Right renal pelvis (tissue), 4 donors: ENCODE measurements at places on chromosomes 7 and 10. TPM values are rescaled to one million over a fixed set of nuclear protein-coding genes. Genes with fewer than 3 reads are reported as not detected.

GRCh38 chr7:151744656-151745638, 132.0 kb downstream of the PRKAG2 start:
- DNase-seq: no peak

DNA sequence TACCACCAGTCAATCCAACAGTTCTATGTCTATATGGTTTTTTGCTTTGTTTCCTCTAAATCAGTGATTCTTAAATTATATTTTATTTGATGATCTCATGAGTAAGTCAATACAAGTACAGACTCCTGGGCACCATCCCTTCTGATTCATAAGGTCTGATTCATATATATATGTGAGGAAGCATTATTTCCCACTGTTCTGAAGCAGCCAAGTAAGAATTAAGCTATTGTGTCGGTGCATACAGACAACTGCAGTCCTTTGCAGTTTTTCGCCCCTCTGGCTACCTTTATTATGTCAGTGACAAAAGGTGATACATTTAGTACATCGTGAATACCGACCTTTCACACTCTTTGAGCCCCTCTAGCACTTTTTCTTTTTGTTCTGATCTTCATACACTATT, 1079.6 kb upstream of the C7orf33 start:
- no peak for DNase-seq

DNA sequence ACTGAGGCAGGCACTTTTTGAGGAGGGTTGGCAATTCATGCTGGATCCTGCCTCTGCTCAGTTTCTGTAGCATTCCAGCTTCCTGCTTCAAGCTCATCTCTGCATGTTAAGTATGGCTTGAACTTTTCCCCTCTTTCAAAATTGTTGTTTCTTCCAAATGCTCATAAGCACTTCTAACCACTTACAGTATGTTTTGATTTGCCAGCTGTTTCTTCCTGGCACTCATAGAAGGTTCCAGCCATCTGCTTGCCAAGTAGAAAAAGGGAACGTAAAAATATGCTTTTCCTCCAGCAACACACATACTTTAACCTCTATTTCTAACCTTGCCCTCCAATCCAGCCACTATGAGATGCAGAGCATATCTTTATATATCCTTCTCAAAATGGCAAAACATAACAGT, 692.6 kb upstream of the COBL start:
- no peak for DNase-seq

DNA sequence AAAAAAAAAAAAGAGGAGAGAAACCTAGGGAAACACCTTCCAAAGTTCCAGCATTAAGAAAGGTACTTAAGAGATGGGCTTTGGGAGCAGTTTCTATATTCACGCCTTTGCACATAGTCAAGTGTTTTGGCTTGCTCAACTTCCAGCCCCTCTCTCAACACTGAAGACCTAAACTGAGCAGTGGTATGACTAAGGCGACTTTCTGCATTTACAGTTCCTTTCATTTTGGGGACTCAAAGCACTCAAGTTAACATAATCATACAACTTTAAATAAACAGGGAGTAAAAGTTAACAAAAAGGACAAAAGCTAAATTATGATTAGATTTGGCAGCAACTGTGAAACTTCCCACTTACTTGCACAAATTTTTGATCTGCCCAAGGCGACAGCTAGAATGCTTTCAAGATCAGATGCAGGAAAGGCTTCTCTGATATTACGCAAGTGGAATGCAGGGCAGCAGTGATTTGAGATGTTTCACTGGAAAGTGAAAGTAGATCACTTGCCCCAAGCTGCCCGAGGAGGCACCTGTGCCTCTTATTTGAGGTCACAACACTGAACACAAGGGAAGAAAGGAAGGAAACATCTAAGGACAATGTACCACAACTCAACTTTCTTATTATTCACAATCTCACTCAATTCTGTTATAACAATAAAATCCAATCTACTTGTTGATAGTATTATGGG, 199.5 kb downstream of the SKAP2 start:
- no peak for DNase-seq

The ZNF786 gene
- 10.5 TPM for polyA plus RNA-seq

The AGMO gene
- 0.88 TPM for polyA plus RNA-seq

The LRRC72 gene
- polyA plus RNA-seq: not detected

The PDE6C gene
- polyA plus RNA-seq: 0.69 TPM

The TMEM176B gene
- 79.9 TPM for polyA plus RNA-seq

The LIPK gene
- polyA plus RNA-seq: not detected

The ELN gene
- polyA plus RNA-seq: 100 TPM
